ENCODE measurements at places on chromosomes 6 and 20. TPM values are rescaled to one million over a fixed set of nuclear protein-coding genes. Genes with fewer than 3 reads are reported as not detected.

Gene TAP2
- polyA plus RNA-seq = 3.5 TPM

Gene CST7
- polyA plus RNA-seq = 0.46 TPM

Gene PEDS1
- polyA plus RNA-seq = 22.1 TPM

Gene SPATS1
- polyA plus RNA-seq = not detected

Gene RSPH3
- 3.6 TPM for polyA plus RNA-seq

Gene OLIG3
- polyA plus RNA-seq = not detected

Gene SPACA1
- not detected for polyA plus RNA-seq

Gene PSORS1C2
- polyA plus RNA-seq = 0.14 TPM

Gene TAGAP
- polyA plus RNA-seq = 1.5 TPM

Gene CRIP3
- 0.57 TPM for polyA plus RNA-seq

Gene C6orf141
- 2.7 TPM for polyA plus RNA-seq

Gene KIAA1755
- 18.4 TPM for polyA plus RNA-seq

Gene MUC21
- polyA plus RNA-seq = not detected

Gene ARG1
- 0.83 TPM for polyA plus RNA-seq

Gene SPTLC3
- polyA plus RNA-seq = 2.4 TPM

Gene SEMG1
- 0.07 TPM for polyA plus RNA-seq

Gene TNFRSF6B
- 0.22 TPM for polyA plus RNA-seq

Gene NRSN1
- polyA plus RNA-seq = 0.18 TPM

Gene CD109
- polyA plus RNA-seq = 16.4 TPM

Gene C20orf96
- 11.1 TPM for polyA plus RNA-seq

Gene DACT2
- 2.2 TPM for polyA plus RNA-seq

Gene CDH22
- polyA plus RNA-seq = 0.36 TPM

Gene PNRC1
- 107 TPM for polyA plus RNA-seq

Gene KIAA0408
- polyA plus RNA-seq = 16.8 TPM

Gene MBOAT1
- polyA plus RNA-seq = 5.9 TPM

Gene LGSN
- polyA plus RNA-seq = not detected

Gene CST4
- not detected for polyA plus RNA-seq

Gene KLHDC3
- 194 TPM for polyA plus RNA-seq

Gene PRDM13
- polyA plus RNA-seq = not detected

Gene ABHD16B
- polyA plus RNA-seq = not detected

Gene CARMIL1
- polyA plus RNA-seq = 5.2 TPM

Gene PRR18
- polyA plus RNA-seq = 0.75 TPM

Gene MDFI
- polyA plus RNA-seq = 46.1 TPM

Gene PNPLA1
- not detected for polyA plus RNA-seq

Gene SLC4A11
- 0.87 TPM for polyA plus RNA-seq

Gene CAP2
- 199 TPM for polyA plus RNA-seq

Gene BMP6
- polyA plus RNA-seq = 1.4 TPM

Gene STK38
- 31.8 TPM for polyA plus RNA-seq

Gene RPL10A
- polyA plus RNA-seq = 2,377 TPM

Gene SNPH
- polyA plus RNA-seq = 5.2 TPM
